Adipocyte (in vitro differentiated cells): ENCODE measurements at places on chromosomes 1 and 21.

GRCh38 chr1:184637664-184638240 lies 116.9 kb downstream of the EDEM3 start:
- DNase-seq: no peak

GRCh38 chr1:81467383-81467782 lies 333.4 kb upstream of the ADGRL2 start:
- no peak for DNase-seq

- DNase-seq: no peak
Observed at GRCh38 chr1:2978691-2979190, 42.5 kb upstream of the ACTRT2 start.

GRCh38 chr1:6485168-6486101 lies 6.0 kb downstream of the PLEKHG5 start:
- peak; percentile 52 for DNase-seq

DNA sequence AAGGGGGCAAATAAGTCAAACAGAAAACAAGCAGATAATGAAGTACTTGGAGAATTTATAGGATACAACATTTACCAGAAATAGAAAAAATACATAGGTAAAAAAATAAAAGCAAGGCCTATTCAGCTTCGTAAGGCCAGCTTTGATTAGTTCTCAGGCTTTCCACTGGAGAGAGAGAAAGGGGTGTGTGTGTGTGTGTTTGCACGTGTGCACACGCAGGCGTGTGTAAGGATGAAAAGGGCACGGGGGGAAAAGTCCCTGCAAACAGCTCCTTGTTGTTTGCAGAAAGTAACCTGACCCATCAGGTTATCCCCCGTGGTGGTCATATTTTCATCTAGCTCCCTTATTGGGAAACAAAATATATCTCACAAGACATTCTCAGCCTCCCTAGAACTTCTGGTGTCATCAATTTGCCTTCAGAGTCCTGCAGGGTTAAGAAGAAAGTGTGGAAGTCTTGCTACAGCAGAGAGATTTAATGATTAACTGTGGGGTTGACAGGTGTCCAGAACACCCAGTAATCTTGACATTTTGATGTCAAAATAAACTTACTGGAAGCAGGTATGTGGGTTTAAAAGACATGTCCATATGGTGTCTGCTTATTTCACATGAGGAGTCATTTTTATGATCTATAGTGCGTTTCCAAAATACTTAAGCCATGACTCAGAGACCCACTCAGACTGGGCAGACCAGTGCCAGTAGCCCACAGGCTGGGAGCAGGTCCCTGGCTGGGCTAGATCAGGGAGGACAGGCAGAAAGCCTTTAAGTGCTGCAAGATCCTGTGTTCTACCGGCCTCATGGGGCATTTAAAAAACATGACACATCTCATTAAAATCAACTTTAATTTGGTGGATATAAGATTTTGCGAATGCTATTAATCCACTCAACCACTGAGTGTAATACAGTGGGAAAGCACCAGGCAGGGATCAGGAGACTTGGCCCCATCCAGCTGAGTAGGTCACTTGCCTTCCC lies 487.6 kb upstream of the CAMK1G start:
- DNase-seq: peak; percentile 37

DNA sequence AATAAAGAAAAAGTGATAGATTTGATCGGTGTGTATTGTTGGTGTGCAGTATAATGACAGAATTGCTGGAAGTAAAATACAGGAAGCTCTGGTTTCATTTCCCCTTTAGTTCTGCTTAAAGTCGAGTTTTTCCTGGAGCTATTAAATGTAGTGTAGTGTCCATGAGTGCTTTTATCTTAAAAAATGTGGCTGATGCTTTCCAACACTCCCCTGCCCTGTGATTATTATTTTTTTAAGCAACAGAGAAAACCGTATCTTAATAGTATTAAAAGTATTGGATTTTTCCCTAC lies 1.1 kb downstream of the LGALS8 start:
- no peak for DNase-seq

DNA sequence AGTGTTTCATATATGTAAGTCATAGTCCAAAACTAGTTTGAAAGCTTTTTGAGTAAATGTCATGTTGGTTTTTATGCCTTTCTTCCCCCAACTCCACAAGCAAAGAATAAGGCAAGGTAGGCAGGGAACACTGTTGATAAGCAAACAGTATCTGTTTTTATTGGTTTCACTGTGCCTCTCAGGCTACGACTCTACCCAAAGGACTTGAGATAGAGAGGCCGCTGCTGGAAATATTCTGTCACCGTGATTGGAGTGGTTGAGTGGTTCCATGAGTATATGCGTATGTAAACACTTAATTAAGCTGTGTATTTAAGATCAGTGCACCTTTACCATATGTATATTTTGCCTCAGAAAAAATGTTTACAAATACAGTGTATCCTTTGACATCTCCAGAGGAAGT lies 138.1 kb upstream of the KIF26B start:
- no peak for DNase-seq

DNA sequence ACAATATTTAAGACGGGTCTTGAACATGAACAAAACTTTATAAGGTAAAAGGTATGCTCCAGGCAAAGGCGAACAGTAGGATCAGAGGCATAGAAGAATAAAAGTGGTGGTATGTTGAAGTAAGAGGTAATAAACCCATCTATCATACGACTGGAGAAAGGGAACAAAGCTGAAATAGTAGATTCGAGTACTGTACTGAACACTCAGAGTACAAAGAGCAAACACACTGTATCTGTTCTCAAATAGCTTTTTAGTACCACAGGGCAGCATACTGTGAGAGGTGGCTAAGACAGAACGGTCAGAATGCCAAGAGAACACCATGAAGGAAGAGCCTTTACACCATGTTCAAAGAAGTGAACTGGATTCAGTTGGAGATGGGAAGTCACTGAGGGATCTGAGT lies 83.2 kb downstream of the EPS15 start:
- no peak for DNase-seq

DNA sequence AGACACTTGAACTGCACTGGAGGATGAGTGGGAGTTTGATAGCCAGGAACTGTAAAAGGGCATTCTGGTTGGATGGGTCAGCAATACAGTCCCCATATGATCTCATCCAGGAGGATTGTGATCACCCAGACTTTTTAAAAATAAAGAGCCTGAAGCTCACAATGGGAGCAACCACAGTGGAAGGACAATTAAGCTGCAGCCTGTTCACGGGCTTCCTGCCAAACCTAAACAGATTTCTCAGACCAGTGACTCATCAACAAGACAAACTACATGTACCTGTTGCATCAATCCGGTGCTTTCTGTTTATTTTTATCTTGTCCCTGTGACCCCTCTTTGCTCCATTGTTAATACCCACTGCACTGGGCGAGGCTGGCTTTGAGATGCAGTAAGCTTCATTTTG lies 52.3 kb downstream of the PAPPA2 start:
- DNase-seq: peak; percentile 13

- DNase-seq: no peak
Observed at GRCh38 chr1:152448095-152448494, 34.0 kb upstream of the CRNN start.

DNA sequence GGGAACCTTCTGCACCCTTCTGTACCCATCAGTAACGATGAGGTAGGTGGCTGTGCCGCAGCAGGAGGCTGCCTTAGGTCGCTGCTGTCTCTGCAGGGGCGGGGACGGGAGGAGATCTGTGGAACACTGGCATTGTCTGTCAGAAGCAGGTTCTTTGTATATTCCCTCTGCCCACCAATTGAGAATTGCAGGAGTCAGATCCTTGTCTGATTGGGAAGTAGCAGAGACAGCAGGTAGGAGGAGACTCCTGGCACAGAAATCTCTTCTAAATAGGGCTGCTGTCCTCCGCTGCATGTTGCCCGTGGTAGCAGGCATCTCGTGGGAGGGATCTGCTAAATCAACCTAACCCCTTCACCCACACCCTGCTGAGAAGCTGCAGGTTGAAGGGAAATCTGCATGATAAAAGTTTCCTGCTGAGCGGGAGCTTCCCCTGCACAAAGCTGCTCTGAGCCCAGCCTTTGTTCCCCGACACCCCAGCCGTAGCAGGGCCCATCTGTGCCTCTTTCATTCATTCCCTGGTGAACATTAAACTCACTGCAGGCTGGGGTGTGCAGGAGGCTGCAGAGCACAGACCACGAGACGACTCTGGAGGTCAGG lies 15.9 kb downstream of the SARS1 start:
- no peak for DNase-seq

- no peak for DNase-seq
Observed at GRCh38 chr1:65494671-65495070, 74.2 kb downstream of the LEPR start.

DNA sequence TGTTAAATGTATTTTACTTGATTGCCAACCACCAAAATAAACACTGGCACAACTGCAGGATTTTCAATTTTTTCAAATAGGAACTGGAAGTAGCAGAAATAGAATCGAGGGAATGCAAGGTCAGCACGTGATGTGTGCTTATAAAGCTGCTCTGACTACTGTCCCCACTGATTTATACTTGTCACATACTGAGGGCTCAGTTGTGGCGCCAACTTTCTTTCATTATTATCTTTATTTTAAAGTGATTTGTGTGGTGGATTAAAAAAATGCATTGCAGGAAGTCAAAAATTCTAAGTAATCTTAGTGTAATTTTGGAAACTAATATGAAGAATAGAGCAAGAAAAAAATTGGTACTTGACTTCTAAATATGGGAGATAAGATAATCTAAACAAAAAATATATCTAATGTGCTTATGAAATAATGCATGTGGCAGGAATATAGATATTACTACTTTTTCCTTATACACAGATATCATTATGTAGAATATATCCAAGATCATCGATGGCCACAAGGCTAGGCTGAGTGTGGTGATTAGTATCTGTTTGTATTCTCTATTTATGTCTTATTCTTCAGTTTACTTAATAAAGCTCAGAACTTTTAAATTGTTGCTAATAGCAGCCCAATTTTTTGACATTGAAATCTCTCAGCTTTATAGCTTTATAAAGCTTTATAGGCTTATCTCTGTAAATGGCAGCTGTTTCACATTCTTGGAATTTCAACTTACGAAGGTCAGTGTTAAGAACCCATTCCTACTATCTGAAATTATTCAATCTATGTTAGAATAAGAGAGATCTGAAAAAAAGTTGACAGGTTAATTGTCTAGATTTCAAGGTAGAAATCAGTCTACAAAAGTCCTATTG lies 404.5 kb upstream of the ADAMTS5 start:
- no peak for DNase-seq

- no peak for DNase-seq
Observed at GRCh38 chr1:67846538-67846937, 13.3 kb upstream of the GNG12 start.

- DNase-seq: no peak
Observed at GRCh38 chr21:31772674-31773555, 41.0 kb upstream of the SCAF4 start.

DNA sequence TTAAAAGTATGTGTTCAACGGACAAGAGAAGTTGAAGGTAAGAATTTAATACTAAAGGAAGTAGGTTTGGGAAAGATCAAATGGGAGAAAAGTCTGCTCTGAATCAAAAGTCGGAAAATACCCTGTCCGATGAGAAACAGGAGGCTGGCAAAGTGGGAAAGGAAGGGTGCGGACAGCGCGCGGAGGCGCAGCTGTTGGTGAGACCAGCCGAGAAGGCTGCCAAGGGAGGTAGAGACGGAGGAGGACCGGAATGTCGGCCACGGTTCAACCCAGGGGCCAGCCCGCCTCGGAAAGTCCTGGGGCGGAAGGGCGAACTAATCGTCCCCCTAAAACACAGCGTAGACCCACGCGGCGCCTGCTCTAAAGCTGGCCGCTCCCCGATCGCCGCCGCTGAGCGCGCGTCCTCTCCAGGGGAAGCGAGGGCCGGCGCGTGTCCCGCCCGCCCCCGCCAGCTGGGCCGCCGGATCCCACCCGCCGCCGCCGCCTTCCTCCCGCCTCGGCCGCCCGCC lies 639 bp upstream of the SPATA1 start:
- DNase-seq: peak; percentile 86

DNA sequence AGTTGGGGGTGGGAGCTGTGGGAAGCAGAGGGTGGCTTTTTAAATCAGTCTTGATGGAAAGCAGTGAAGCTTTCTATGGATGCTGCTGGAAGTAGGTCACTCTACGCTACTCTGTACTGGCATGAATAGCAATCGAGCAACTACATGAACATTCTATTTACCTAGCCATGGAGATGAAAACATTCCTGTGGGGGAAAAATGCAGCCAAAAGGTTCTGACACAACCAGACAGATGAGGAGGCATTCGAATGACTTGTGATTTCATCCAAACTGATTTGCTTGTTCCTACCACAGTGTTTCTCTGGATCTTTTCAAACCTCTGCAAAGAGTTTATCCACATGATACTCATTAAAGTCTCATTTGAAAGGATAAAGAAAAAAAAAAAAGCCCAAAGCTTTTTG lies 95.0 kb downstream of the ASTN1 start:
- DNase-seq: no peak

- DNase-seq: peak; percentile 95
Observed at GRCh38 chr1:201536558-201536957, 2.4 kb upstream of the NAV1 start.

DNA sequence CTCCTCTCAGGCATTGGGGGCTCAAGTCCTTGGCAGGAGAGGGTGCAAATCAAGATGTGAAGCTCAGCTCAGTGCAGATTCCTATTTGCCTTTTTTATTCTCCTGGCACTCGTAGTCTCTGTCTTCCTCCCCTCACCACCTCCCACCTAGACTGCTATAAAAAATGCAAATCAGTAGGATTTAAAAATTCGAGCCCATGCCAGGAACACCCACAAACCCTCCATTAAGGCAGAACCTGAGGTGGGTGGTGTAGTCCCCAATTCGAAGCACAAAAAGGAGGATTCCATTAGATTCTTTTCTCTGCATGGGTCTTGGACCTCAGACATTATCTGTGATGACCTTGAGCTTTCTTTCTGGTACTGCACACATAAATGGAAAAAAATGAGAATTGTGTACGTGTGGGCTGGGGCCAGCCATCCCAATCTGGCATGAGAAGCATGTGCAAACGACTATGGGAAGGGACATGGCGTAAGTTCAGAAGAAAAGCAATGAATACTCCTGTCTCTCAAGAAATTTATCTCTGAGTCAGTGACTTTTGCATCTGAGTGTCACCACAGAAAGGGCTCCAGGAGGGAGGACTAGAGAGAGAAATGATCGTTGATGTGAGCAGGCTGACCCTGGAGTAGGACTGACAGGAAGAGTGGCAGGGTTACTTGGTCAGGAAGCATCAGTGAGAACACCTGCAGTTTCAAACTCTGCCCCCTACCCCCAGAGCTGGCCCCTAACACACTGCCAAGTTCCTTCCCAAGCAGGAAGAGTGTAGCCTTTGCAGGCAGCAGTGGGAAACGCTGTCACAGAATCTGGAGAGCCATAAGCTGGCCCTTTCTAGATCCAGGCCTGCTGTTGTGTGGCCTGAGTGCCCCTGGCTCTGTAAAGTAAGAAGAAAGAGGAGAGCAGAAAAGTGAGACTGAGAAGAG lies 1.7 kb downstream of the INKA2 start:
- no peak for DNase-seq

- no peak for DNase-seq
Observed at GRCh38 chr1:244296447-244296846, 155.3 kb downstream of the ADSS2 start.
